Activated CD8-positive, alpha-beta T cell treated with anti-CD3 and anti-CD28 coated beads for 36 hours (primary cell): ENCODE measurements at places on chromosomes 5 and 9. TPM values are rescaled to one million over a fixed set of nuclear protein-coding genes. Genes with fewer than 3 reads are reported as not detected.

DNA sequence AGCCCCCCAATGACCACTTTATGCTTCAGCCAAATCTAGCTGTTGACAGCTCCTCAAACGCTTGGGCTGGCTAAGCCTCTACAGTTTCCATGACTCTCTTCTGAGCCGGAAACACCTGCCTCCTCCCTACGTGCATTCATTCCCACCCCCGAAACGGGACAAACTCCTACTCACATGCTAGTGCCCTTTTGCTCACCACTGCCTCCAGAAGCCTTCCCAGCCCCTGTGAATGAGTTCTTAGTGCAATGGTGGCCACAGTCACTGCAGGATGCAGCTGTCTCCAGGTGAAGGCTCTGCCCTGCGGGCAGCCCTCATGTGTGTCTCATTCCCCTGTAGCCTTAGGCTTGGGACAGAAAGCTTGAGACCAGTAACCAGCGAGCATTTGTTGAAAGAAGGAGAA lies 68.8 kb upstream of the DAB2IP start:
- no peak for DNase-seq

DNA sequence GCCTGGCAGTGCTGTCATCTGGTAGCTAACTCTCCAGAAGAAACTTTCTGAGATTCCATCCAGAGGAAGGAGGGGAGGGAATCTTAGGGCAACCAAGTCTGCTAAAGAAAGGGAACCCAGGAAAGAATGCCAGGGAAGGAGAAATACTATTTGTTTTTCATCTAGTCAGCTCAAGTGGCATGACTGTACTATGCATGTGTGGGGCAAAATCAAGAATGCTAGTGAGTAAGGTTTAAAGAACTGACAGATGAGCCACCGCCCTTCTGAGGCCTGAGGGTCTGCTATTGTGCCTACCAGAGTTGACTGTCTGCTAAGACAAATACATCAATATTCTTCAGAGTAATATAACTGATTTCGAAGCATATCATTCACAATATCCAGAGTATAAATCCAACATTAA lies 204.2 kb downstream of the SLC12A2 start:
- DNase-seq, result no peak

MOB3B gene
- 0.47 TPM for total RNA-seq

DNA sequence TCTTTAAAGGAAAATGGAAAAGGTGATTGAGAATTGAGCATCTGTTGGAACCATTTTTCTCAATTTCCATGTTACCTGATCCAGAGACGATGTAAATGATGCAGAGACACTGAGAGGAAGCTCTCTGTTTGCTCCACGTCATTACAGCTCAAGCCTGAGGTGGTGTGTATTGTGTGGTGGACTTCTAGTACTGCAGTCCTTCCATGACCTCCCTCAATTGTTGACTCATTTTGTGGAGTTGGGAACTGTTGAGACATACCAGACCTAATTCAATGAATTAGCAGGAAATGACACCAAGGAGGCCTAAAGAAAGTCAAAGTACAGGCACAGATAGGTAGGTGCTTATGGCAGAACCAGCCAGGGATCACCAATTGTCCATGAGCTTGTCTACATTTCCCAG lies 15.6 kb upstream of the LVRN start:
- DNase-seq, result no peak

NREP gene
- total RNA-seq, result 21.7 TPM

DRD1 gene
- not detected for total RNA-seq
